ENCODE measurements at places on chromosomes 6 and 20.
A peak's percentile ranks its signal among the peaks of the same experiment; 100 is the strongest.

- no peak for DNase-seq
These were observed 189.1 kb downstream of the TBX18 start for GRCh38 chr6:84575264-84575663.

GRCh38 chr6:138455746-138456400, 43.4 kb downstream of the NHSL1 start:
- no peak for DNase-seq

- no peak for DNase-seq
These were observed 33.0 kb downstream of the CARMIL1 start for GRCh38 chr6:25312034-25312620.

GRCh38 chr6:153059757-153060156, 57.2 kb upstream of the MTRF1L start:
- no peak for DNase-seq

GRCh38 chr6:45982280-45983036, 33.2 kb downstream of the CLIC5 start:
- DNase-seq = no peak

GRCh38 chr20:50915424-50915823, 15.8 kb downstream of the ADNP start:
- DNase-seq = no peak

GRCh38 chr6:148868314-148868713, 121.5 kb downstream of the UST start:
- no peak for DNase-seq

DNA sequence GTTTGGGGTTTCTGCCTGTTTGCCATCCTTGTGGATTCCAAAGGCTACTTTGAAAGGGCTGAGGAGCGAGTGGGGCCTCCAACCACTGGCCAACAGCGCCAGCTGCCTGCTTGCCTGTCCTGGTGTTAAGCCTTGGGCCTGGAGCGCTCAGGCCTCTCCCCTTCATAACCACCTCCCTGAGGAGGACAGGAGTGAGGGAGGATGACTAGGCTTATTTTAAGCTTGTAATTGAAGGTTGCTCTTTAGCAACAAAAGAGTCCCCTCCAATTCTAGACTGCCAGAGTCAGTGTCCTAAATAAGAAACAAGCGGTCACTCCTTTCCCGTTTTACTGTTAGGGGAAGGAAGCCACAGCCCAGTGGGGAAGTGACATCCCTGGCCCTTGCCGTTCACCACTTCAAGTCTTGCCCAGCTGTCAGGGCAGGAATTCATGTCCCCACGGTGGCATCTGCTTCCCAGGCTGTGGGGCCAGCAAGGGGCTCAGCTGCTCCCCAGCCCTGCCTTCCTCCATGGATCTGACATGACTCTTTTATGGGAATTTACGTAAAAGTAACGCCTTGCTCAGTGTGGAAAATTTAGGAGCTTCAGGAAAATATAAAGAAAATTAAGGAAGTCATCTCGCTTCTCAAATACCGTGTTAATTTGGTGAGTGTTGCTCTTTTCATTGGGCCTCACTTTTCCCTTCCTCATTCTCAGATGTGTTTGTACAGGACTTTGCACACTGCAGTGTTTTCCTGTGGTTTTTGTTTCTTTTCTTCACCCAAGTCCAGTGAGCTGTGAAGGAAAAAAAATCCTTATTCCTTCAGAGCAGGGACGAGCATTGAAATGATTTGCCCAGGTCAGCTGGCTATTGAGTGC, 57.8 kb downstream of the SSR1 start:
- DNase-seq = no peak

- DNase-seq = no peak
These were observed 5.0 kb downstream of the SIM1 start for GRCh38 chr6:100459592-100460184.

DNA sequence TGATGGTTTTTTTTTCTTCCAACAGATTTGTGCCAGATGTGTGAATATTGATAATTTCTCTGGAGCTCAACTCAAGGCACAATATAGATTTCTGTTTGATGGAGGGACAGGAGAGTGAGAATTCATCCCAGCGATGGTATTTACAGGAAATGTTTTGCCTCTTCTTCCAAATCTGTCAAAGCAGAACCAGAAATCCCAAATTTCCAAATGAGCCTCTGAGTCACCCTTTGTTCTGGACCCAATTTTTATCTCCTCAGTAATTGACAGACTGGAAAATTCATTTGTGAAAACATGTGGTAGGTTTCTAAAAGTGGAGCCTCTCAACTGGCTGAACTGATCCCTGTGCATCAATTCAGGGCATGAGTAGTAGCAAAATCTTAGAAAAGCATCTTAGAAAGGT, 223.2 kb upstream of the TSHZ2 start:
- no peak for DNase-seq

- DNase-seq = no peak
These were observed 129.4 kb downstream of the ZMYND8 start for GRCh38 chr20:47227119-47227518.

- no peak for DNase-seq
These were observed 21.9 kb downstream of the SIRPD start for GRCh38 chr20:1535420-1536175.

DNA sequence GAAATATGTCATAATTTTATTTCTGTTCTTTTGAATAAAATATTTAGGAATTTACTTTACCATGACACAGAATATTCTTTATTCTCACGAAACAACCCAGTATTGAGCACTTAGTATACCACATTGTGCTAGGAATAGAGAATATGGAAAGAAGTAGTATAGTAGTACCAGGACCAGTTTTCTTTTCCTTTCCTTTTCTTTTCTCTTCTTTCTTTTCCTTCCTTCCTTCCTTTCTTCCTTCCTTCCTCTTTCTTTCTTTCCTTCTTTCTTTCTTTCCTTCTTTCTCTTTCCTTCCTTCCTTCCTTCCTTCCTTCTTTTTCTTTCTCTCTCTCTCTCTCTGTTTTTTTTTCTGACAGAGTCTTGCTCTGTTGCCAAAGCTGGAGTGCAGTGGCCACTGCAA, 7.5 kb upstream of the PLCB4 start:
- no peak for DNase-seq

DNA sequence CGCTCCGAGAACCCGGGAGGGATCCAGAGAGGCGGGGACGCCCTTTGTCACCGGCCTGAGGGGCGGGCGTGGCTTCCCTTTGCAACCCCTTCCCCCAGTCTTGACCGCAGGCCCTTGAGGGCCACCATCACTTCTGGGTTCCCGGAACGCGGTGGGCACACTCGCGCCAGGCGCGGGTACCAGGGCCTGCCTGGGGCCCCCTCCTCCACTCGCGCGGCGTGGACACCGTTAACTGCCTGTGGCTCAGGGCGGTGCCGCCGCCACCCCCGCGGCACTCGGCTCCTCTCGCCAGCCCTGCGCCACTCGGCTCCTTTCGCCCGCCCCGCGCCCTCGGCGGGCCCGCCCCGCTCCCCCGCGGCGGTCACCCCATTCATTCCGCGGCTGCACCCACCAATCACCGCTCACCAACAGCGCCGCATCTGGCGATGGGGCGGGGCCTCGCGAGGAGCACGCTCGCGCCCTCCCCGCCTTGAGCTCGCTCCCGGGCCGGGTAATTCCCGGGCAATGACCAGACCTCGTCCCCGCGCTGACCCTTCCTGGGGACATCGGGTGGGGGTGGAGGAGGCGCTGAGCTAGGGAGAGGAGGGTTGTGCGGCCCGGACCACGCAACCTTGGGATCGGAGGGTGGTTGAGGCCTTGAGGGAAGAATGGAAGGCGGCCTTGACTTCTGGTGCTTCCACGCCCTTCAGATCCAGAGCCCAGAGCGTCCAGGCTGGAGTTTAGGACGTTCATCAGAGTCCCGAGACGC, 10.5 kb upstream of the ELOVL5 start:
- DNase-seq = peak; percentile 81

DNA sequence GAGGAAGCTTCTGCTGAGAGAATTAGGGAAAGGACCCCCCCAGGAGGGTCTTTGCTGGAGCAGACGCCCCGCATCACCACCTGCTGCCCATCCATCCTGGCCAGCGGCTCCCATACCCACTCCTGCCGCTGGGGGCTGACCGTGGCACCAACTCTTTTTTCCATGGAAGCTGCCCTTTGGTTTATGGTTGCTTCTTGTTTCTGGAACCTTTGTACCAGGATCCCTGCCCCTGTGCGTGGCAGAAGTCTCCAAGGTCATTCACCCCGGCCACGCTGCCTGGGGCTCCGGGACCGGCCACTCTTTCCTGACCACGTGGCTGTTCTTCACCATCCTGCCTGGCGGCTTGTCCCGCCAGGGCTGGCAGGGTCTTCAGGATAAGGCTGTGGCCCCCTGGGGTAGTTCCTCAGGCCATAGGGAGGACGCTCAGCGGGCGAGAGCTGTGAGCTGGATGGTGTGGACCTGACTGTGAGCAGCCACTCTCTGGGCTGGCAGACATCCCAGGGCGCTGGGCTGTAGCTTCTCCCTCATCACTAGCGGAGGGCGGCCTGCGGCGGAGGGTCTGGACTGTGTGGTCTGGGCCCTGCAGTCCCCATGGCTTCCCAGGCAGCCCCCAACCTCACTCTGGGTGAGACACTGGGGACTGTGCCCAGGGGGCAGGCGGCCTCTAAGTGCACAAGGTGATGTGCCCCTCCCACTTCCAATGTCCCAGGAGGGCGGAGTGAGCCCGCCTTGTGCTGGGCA, 22.8 kb upstream of the RBBP8NL start:
- no peak for DNase-seq

DNA sequence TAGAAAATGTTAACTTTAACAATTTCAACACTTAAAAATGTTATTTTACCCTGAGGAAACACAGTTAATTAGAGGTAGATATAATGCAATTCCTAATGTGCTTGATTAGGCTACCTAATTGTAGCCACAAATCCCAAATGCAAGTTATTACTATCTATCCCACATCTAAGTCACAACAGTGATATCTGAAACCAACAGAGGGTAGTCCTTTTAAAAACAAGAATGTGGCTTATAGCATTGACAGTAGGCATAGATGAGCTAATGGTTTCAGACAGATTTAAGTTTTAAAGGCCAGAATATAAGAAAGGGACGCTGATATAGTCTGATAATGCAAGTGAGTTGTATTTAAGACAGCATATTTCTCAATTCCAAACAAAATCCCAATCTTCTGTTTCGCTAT, 23.0 kb downstream of the PLN start:
- DNase-seq = no peak

DNA sequence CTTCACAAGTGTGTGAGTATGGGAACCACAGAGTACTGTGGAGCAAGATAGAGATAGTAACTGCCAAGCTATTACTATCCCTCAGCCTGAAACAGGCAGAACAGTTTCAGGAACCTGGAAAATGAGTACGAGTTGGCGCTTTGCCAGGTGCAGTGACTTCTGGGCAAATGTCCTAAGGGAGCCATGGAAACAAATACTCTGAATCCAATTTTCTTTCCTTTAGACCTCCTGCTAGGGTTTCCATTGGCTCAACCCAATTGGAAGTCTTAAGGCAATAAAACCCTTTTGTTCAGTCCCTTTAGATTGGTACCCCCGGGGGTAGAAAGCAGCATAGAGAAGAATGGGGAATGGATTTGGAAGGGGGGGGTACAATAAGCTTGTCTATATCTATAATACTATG, 205.0 kb upstream of the EPHA7 start:
- DNase-seq = no peak

DNA sequence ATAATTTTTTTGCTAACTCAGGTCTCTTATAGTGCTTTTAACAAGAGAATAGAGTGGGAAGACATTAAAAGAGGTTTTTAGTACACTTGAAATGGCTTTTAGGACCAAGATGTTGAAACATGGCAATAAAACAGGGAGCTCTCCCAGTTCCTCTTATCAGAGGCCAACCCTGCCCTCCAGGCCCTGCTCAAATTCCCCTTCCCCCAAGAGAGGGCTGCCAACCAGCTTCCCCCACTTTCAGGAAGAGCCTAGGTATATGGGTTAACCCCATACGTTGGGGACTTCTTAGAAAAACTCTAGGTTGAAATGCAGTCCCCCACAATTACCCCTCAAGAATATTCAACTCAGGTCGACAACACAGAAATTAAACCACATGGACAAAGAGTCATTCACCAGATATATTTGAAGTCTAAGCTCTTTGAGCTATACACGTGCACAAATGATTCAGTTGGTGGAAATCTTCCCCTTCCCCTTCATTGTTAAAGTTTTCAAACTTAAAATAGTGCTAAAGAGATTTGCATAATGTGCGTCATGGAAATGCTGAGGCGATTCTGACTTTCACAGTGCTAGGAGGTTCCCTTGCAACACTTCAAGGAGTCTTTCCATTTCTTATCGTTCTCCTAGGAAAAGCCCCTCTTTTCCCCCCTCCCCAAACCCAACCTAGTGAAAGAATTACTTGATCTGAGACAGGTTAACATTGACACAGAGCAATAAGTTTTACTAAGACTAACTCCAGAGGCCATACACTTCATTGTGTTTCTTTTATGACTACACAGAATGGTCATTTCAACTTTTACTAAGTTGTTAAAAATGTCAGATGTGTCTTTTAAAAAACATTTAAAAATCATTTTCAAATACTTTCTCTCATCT, 49.8 kb upstream of the ENPP5 start:
- DNase-seq = peak; percentile 9

DNA sequence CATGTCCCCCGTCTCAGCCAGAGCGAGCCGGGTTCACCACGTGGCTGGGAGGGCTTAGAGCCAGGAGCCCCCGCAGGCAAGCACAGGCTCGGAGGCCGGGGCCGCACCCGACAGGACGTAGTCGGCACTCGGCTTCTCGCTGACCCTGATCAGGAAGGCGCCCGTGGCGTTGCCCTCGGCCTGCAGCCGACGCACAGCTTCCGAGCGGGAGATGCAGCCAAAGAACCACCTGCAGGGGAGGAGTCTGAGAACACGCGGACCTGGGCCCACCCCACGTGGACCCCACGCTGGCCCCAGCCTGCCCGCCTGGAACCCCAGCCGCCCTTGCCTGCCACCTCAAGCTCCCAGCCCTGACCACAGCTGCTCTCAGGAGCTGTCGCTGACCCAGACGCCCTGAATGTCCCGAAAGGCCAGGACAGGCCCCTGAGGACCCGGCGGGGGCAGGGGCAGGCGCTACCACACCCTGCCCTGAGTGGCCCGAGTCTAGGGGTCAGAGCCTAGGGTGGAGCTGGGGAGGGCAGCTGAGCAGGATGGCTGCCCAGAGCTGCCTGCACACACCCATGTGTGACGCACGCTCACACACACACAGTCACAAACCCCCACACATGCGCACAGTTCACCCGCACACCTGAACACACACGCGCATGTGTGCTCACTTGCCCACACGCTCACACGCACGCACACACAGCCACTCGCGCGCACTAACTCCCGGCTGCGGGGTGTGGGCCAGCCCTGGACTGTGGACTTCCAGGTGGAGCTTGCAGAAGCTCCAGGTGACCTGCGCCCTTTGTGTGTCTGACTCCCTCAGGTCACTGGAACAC, 2.1 kb downstream of the PTK6 start:
- DNase-seq = no peak

DNA sequence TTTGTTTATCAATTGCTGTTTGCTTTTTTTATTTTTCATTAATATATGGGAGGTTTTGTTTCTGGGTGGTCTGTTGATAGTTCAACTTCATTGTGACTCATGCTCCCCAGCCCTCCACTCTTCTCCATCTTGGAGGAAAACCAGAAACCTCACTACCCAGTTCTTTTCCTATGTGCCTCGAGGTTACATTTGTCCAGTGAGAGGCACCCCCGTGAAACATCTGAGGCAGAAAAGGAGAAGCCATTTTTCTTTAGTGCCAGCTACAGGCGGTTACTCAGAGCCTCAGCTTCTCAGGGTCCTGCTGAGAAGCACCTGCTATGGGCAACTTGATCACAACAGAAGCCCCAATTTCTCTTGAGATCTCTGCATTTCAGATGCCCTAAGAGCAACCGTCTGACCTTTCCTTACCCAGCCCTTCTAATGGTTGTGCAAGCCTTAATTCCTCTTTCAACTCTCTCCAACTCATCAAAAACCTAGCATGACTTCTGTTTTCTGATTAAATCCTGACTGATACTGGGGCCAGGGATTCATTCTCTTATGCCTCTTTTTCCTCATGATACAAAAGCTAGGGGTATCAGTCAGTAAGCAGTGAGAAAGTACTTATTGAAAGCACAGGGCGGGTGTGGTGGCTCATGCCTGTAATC, 144.6 kb downstream of the ELOVL4 start:
- no peak for DNase-seq
